ENCODE measurements at places on chromosomes 5 and 9.

GRCh38 chr9:100639854-100640253 lies 62.0 kb downstream of the CAVIN4 start:
- no peak for DNase-seq

- DNase-seq, result no peak
These were observed 142.9 kb downstream of the ATPSCKMT start for GRCh38 chr5:10106806-10107205.

GRCh38 chr9:112104901-112105300 lies 70.2 kb downstream of the SUSD1 start:
- DNase-seq, result no peak

DNA sequence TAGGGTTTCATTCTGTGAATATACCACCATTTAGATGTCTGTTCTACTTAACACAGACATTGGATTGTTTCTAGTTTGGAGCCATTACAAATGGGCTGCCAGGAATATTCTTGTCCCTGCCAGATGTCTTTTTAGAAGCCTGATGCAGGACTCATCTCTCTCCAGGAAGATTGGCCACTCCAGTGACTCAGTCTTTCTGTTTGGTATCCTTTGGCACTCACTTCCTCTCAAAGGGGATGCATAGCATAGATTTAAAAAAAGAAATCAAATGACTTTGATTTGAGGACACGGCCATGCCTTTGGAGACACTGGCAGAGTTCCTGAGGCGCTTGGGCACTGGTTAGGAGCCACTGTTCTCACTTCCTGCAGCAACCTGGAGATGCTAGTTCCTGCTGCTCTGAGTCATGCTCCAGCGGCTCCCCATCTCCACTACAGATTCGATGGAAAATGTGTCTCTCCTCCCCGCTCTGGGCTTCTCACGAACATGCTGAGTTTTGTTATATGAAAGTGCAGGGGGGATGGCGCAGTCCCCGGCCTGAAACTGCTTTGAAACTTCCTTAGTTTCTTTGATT lies 3.5 kb upstream of the ZNF366 start:
- peak; percentile 62 for DNase-seq

DNA sequence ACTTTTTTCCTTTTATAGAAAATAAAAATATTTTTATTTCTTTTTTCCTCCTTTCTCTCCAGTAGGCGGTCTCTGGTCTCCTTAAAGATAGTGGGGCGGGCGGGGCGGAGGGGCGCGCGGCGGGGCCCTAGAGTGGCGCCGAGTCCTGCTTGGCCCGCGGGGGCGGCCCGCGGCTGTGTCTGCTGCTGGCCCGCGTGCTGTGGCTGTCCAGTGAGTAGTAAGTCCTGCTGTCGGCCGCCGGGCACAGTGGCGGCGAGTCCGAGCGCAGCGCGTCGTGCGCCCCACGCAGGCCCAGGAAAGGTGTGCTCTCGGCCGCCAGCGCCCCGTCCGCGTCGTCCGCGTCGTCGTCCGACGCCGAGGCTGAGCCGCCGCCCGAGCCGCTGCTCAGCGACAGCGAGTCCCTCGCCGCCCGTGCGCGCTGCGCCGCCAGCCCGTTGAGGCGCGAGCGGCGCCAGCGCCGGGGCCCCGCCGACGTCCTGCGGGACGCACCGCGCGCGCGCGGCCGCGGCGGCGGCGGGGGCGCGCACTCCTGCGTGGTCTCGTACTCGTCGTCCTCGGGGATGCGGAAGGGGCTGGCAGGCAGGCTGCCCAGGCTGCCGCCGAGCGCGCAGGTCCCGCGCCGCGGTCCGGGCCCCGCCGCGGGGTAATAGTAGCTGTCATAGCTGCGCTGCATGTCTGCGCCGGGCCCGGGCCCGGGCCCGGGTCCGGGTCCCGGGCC lies 52.3 kb downstream of the PSD2 start:
- peak; percentile 73 for DNase-seq

DNA sequence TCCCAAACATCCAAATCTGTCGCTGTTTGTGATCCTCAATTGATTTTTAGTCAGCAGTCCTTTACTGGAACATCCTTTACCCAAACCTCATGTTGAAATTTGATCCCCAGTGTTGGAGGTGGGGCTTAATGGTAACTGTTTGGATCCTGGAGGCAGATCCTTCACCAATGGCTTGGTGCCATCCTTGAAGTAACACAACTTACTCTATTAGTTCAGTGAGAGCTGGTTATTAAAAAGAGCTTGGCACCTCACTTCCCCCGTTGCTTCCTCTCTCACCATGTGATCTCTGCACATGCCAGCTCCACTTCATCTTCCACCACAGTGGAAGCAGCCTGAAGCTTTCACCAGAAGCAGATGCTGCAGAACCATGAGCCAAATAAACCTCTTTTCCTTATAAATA lies 40.3 kb downstream of the DNAJB5 start:
- no peak for DNase-seq

GRCh38 chr5:155276231-155276630 lies 262.7 kb downstream of the KIF4B start:
- DNase-seq, result no peak

- no peak for DNase-seq
These were observed 9.1 kb upstream of the INSYN2B start for GRCh38 chr5:169989365-169989764.

DNA sequence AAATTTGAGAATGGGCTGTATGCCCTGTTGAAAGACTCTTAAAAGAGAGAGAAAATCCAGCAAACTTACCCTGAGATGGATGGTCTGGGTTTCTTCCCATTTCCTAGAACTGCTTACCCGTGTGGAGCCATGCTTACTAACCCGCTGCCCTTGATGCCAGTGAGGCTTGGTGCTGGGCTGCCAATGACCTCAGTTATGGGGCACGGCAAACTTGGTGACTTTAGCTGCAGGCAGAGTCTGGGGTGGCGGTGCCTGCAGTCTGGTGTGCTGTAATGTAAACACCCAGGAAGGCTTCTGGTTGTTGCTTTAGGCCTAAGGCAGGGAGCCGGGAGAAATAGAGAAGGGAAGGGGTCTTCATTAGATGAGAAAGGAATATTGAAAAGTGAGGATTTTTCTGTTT lies 7.3 kb upstream of the TENT4A start:
- DNase-seq, result no peak

GRCh38 chr9:93205045-93205768 lies 21.3 kb downstream of the WNK2 start:
- DNase-seq, result no peak

DNA sequence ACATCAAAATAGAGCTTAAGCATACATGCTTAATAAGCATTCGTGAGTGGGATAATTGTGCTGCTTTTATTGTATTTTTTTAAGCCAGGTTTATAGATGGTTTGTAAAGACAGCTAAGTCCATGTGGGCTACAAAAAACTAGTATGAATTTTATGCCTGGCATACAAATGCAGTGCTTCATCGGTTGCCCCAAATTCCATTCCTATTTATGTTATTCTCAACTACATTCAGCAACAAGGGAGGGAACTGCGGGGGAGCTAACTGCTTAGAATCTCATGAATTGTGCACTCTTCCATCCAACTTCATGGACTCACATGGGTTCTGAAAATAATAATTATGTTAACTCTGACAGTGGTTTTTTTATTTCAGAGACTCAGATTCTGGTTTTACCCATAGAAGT lies 199.2 kb downstream of the FAM170A start:
- DNase-seq, result no peak

DNA sequence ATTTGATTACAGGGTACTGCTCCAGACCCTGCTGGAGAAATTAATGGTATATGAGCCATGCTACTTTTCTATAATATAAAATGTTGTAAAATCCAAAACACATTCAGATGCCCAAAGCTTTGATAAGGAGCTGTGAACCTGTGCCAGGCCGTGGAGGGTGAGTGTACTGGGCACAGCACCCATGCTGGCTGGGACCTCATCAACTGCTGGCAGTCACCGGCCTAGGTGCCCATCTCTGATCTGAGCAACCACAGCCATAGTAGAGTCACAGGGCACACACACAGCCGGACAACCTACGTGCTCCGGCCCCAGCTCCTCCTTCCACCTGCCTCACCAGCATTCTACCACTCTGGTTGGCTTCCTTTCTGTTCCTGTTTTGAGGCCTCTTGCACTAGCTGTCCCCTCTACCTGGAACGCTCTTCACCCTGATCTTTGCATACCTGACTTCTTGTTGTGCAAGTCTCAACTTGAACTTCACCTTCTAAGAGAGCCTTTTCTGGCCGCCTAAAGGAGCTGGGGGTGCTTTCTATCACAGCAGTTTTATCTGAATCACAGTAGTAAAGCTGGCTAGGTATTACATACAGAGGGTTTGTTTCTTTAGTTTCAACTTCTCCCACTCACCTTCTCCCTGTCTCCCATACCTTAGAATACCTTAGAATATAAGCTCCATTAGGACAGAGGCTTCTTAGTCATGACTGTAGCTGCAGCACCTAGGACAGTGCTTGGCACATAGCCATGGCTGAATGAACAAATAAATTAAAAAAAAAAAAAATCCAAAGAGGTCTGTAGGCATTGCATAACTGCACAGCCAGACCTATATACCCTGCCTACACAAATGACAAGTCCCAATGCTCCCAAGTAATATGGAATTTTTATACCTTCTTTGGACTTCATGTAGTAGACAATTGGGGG lies 51.7 kb downstream of the MED27 start:
- no peak for DNase-seq

DNA sequence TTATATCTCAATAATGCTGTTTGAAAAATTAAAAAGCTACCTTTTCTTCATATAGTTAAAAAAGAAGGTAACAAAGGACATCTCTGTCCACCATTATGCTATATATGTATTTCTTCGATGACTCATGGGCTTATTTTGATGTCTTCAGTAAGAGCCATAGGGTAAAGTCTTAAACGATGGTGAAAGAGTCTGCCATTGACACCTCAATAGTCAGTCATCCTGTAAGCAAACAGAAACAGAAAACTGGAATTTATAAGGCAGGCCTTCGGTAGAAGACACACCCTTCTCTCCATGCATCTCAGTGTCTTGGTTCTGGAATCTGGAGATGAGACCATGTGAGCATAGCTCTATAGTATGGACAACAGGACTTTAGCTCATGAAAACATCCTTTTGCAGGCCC lies 87.0 kb upstream of the ZNF462 start:
- no peak for DNase-seq
